ENCODE measurements at places on chromosomes 7 and 10.
A peak's percentile ranks its signal among the peaks of the same experiment; 100 is the strongest.

DNA sequence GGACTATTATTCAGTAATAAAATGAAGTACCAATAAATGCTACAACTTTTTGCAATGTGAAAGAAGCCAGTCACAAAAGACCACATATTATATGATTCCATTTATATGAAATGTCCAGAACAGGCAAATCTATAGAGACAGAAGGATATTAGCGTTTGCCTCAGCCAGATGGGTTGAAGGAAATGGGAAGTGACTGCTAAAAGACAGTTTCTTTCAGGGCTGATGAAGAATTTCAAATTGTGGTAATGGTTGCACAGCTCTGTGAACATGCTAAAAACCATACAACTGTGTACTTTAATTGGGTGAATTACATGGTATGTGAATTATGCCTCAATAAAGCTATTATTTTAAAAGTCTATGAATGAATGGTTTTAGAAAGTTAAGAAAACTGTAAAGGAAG, 23.9 kb upstream of the REEP3 start:
- no peak for DNase-seq

- no peak for DNase-seq
Measured at GRCh38 chr7:76260171-76260703, 42.2 kb upstream of the HSPB1 start.

DNA sequence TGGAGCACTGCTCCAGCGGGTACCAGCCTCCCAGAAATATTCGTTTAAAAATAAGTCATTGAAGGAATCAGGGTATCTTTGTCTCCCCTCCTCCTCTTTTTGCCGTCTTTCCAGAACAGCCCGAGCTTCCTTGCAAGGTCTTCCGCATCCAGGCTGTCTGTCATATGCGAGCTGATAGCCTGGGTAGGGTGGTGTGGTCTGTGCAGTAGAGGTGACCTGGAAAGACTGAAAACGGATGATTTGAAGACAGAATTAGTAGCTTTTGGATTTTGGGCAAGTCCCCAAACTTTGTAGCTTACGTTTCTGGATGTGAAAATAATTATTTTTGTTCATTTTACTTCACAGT, 480 bp downstream of the VPS50 start:
- DNase-seq: no peak

- no peak for DNase-seq
Measured at GRCh38 chr10:100742076-100742771, 3.2 kb upstream of the PAX2 start.

- DNase-seq: no peak
Measured at GRCh38 chr10:125260260-125260659, 99.9 kb upstream of the CTBP2 start.

DNA sequence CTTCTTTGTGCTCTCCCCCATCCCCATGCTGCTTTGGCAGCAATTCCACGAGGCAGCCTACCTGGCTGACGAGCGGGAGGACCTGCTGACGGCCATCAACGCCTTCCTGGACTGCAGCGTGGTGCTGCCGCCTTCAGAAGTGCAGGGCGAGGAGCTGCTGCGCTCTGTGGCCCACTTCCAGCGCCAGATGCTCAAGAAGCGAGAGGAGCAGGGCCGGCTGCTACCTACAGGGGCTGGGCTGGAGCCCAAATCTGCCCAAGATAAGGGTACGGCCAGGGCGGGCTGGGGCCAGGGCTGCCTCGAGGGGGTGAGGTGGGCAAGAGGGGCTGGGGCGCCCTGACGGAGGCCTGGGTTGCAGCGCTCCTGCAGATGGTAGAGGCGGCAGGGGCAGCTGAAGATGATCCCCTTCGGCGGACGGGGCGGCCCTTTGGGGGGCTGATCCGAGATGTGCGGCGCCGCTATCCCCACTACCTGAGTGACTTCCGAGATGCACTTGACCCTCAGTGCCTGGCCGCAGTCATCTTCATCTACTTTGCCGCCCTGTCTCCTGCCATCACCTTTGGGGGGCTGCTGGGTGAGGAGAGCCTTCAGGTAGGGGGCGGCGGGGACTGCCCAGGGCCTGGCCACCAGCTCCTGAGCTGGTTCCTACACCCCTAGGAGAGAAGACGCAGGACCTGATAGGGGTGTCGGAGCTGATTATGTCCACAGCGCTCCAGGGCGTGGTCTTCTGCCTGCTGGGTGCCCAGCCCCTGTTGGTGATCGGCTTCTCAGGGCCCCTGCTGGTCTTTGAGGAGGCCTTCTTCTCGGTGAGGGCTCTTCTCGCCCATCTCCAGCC, 9.4 kb downstream of the FASTK start:
- DNase-seq: no peak

DNA sequence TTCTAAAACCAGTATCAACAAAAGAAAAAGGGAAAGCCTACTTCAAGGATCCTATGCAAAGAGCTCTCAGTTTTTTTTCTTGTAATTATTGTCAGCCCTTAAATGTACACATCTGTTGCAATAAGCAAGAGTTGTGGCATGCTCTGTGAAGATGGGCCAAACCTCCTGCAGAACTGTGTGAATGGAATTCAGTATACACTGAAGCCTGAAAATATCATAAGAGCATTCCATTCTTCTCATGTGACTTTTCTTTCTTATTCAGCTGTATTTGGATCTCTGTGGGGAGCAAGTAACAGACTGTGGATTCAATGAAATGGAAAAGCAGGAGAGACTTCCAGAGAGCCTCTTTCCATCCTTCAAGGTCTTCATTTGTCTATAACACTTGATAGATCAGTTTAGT, 130.7 kb downstream of the SAMD9 start:
- no peak for DNase-seq

- no peak for DNase-seq
Measured at GRCh38 chr10:71454347-71454746, 57.6 kb downstream of the CDH23 start.

GRCh38 chr7:631291-631711, 95.2 kb upstream of the DNAAF5 start:
- no peak for DNase-seq

GRCh38 chr7:92735707-92736106, 100.7 kb downstream of the CDK6 start:
- DNase-seq: no peak

DNA sequence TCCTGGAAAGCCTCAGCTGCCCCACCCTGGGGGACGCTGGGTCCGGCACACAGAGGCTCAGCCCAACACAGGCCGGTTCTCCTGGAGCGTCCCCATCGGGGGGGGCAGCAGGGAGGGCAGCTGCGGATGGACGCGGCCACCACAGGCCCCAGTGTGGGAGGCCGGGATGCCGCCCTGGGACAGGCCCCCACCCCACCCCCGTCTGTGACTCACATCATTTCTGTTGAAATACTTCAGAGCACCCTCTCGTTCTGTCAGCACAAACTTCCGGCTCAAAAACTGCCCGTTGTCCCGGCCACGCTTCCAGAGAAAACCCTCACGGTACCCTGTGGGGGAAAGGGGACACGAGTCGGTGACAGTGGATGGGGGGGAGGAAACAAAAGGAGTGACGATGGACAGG, 28.5 kb downstream of the GET4 start:
- no peak for DNase-seq

DNA sequence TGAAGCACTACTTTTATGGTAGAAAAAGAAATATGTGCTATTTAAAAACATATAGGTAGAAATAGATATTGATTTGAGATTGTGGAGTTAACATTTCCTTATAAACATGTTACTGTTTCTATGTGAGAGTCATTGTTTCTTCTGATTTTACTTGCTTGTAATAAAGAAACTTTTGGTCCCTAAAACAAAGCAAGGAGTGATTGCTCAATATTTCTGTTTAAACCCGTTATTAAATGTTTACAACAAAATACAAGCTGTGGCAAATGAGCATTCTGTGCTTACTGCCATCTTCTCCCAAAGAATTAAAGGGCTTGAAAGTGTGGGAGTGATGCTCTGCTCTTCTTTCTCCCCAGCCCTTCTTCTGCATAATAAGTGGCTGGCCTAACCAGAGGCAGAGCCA, 22.7 kb upstream of the CBLL1 start:
- DNase-seq: no peak

DNA sequence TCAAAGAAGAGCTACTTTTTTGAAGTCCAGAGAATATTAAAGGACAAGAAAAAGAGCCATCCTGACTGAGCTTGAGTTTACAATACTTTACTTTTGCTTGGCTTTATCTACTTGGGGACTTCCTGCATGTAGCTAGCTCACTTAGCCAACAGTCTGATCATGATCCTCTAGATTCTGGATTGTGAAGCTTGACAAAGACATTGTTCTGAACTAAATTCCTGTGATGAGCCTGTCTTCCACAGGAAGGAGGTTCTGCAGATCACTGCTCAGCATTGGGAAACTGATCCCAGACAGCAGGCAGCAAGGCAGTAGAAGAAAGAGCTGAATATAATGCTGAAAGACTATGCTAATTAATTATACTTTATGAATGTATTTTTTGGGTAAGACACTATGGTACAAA, 296.4 kb downstream of the DGKB start:
- DNase-seq: peak; percentile 5

GRCh38 chr7:1812509-1813393, 142.7 kb downstream of the ELFN1 start:
- no peak for DNase-seq

- no peak for DNase-seq
Measured at GRCh38 chr7:1255080-1255816, 22.6 kb downstream of the UNCX start.

DNA sequence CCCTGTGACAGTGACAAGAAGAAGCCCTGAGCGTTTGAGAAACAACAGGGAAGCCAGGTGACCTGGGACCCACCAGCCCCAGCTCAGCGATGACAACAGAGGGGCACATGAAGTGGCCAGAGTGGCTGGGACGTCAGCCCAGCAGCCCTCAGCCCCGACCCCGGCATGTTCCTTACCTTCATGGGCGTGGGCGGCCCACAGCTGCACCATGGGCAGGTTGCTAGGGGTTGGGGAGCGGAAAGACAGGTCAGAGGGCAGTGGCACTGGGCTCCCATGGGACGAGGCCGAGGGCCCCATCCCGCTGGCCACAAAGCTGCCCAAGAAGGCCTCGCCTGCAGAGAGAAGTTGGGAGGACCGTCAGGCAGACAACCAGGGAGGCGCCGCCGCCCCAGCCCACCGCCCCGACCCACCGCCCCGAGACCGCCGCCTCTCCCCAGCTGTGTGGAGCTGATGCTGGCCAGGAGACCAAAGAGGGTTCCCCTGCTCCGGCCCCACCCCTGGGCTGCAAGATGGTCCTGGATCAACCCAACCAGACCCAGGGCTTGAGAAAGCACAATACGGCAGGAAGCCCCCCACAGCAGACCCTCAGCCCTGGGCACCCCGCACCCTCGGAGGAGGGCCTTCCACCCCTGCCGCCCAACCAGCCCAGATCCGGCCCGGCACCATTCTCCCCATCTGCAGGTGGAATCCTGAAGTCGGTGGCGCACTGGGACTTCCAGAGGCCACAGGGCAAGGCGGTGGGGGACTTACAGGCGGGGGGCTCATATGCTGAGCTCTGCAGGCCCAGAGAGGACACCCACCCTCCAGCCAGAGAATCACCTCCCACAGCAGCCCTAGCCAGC, 29.1 kb downstream of the TNRC18 start:
- no peak for DNase-seq

DNA sequence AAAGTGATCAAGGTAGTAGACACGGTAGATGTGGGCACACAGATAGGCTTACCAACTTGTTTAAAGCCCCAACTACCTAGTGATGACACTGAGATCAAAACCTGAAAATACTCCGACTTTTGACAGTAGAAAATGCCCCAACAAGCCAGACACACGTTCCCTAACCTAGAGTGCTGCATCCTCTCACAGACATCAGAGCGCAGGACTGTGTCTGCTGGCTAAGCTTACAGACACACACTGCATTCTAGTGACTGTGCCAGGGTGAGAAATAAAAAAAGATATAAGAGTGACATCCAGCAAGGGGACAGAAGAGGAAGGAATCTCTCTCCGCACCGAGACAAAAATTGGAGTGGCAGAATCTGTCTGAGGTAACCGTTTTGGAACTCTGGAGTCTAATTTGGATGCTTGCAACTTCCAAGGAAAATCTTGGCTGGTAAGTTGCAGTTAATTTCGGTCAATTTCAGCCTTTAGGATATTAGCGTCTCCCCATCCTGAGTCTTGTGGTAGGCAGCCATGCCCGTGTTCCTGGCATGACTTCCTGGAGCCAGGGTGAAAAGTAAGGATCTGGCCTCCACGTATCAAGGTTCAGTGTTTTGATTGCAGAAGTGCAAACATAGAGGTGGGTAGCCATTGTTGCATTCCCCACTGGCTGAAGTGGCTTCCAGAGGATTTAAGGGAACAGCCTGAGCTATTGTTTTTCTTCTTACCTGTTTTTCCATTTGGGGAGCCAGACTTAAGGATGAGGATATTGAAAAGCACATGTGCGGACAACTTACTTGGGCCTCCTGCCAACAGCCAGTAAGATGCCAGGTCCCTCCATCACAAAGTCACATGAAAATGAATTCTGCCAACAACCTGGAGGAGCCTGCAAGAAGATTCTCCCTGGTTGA, 124.1 kb downstream of the SMURF1 start:
- DNase-seq: no peak

GRCh38 chr10:85139124-85139523, 810.7 kb downstream of the CCSER2 start:
- no peak for DNase-seq

GRCh38 chr7:151320263-151320845, 21.3 kb upstream of the NUB1 start:
- DNase-seq: no peak

- DNase-seq: no peak
Measured at GRCh38 chr7:27189997-27190748, 5.1 kb upstream of the HOXA11 start.

DNA sequence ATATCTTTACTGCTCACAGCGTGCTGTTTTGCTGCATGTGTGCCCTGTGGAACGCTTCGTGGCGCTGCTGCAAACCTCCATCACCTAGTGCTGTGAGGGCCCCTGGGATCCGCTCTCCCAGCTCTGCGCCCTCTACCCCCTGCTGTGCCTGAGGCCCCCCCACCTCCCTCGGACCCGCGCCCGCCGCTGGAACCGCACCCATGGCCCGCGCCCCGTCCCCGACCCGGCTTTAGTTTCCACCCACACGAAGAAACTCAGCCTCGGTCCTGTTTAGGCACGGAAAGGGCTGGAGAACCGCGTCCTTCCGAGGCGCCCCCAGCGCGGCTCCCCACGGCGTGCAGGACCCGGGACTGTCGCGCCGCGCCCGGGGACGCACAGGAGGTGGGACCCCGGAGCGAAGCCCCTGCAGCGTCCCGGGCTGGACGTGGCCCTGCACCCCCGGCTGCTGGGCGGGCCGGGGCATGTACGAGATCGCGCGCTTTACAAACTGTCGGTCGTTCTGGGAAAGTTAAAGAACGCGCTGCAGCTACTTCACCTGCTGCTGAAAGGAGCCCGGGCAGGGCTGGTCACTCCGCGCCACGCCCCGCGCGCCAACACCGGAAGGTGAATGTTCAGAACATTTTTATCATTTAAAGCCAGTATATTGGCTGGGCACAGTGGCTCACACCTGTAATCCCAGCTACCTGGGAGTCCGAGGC, 54.3 kb downstream of the BMS1 start:
- no peak for DNase-seq

- DNase-seq: no peak
Measured at GRCh38 chr7:87318741-87319140, 26.7 kb upstream of the CROT start.

- DNase-seq: no peak
Measured at GRCh38 chr7:83486957-83487356, 162.0 kb downstream of the SEMA3E start.

GRCh38 chr7:50851451-50851850, 68.8 kb upstream of the GRB10 start:
- no peak for DNase-seq

- DNase-seq: no peak
Measured at GRCh38 chr10:110356628-110357245, 52.0 kb upstream of the SMNDC1 start.
